Smooth muscle cell of the brain vasculature (primary cell): ENCODE measurements at places on chromosomes 2 and 18.
A peak's percentile ranks its signal among the peaks of the same experiment; 100 is the strongest.

DNA sequence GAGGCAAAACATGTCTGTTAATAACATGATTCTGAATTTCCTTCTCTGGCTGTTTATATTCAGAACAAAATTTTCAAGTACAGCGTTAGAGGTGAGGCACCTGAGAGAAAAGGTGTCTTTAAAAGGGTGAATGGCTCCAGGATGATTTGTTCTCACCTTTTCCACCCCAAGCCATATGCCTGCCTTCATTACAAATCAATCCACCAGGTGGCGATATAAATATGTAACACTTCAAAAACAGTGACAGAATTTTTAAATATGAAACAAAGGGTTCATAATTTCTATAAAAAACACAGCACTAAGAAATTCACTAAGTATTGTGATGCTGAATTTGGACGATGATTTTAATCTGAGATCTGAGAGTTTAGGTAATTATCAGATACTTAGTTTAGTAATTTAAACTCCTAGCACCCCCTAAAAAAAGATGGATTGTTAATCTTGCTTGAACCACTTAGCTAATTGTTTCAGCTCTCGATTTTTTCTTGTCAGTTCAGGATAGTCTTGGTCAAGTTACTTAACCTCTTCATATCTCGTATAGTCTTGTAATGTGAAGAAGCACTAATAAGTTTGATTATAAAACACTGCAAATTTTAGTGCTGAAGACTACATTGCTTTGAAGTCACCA, 528.8 kb downstream of the CPS1 start:
- peak; percentile 4 for DNase-seq

DNA sequence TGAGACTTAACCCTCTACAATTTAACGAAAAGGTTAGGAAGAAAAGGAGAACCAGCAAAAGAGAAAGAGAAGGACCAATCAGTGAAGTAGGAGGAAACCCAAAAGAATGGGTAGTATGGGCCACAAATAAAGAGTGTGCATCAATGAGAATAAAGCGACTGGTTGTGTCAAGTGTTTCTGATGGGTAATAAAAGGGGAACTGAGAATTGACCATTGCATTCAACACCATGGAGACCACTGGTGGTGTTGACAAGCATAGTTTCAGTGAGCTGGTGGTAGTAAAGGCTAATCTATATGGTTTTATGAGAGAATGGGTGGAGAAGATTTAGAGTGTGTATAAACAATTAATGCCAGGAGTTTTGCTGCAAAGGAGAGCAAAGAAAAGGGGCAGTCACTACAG, 75.4 kb downstream of the CSRNP3 start:
- no peak for DNase-seq

DNA sequence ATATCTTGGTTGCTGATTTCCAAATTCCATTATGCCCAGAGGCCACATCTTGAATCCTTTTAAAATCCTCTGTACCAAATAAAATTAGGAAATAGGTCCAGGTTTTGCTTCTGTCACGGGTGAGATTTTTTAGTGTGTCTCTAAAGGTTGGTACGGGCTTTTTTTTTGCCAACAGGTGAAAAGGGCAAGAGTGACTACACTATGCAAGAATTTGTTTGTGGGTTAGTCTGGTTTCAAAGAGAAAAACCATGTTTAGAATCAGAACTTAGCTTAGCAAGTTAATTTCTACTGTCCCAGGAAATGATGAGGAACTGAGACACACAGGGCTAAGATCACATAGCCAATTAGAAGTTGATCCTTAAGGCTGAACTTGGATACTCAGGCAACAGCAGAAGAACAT, 41.7 kb downstream of the POLR1A start:
- DNase-seq: no peak

GRCh38 chr2:102927854-102928267, 166.0 kb downstream of the TMEM182 start:
- no peak for DNase-seq

- DNase-seq: no peak
Observed at GRCh38 chr2:26838121-26838906, 9.6 kb upstream of the DPYSL5 start.

DNA sequence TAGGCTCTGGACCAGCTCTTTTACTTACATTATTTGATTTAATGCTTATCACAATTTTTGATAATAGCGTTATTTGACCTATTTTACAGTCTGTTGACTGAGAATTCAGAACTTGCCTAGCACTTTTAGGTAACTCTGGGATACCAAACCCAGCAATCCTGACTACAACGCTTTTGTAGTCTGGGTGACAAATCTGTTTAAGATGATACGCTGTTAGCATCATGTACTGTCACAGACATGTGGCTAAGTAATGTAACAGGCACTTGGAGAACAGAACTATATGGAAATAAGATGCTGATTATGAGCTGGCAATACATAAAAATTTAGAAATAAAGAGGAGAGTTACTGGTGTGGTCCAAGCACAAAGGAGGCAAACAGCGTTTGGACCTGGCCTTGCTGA, 130.6 kb downstream of the RBMS1 start:
- no peak for DNase-seq
